ENCODE measurements at places on chromosomes 3 and 15.
A peak's percentile ranks its signal among the peaks of the same experiment; 100 is the strongest.

- no peak for DNase-seq
Measured at GRCh38 chr15:98937413-98938104, 70.0 kb downstream of the PGPEP1L start.

DNA sequence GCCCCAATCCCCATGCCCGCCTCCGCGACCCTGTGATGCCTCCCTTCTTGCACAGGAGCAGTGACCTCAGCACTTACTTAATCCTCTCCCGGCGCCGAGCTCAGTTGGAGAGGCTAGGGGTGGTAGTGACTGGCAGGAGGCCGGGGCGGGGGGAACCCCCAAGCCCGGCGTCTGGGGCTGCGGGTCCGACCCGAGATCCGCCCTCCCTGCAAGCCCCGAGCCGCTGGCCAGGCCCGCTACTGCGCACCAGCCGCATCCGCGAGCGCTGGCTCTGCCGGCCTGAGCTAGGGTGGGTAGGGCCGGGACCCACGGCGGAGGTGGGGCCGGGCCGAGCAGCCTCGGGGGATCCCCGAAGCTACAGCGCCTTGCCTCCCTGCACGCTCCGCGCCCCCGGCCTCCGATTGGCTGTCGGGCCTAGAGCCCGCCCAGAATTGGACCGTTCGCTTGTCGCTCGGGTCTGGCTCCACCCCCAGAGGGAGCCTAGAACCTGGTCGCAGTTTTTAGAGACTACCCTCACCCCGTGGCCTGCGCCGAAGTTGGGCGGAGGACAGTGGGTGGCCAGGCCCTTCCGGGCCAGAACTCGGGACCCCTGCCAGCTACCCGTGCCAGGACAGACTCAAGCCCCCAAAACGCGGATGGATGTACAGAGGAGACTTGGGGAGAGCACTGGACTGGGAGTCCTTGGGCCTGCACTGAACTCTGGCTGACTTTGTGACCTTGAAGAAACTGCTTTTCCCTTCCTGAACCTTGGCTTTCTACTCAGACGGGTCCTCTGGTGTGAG is at the start of gene C3orf18:
Gene C3orf18, minus strand, starts transcription at position 362 of the 782 bp plus-strand sequence. CDS start 2,048 bp downstream, outside the sequence.
- DNase-seq = peak; percentile 96

DNA sequence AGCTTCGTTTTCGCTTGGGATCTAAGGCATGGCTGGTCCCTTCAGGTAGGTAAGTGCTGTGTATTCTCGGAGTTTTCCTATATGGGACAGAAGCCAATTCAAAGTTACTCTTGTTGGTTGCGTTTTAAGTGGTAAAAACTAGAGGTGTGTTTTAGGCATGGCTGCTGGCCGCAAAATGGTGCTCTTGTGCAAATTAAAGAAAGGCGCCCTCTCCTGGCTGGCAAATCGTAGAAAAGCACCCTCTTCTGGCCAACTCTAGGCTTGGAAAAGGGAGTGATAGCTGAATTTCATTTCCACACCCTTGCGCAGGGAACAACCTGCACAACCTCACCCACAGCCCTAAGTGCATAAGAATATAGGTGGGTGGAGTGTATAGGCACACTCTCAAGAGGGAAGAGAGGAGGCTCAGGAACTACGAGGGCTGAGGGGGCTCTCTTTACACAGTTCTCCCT is 23.5 kb downstream of the DRD3 start:
- DNase-seq = peak; percentile 40

DNA sequence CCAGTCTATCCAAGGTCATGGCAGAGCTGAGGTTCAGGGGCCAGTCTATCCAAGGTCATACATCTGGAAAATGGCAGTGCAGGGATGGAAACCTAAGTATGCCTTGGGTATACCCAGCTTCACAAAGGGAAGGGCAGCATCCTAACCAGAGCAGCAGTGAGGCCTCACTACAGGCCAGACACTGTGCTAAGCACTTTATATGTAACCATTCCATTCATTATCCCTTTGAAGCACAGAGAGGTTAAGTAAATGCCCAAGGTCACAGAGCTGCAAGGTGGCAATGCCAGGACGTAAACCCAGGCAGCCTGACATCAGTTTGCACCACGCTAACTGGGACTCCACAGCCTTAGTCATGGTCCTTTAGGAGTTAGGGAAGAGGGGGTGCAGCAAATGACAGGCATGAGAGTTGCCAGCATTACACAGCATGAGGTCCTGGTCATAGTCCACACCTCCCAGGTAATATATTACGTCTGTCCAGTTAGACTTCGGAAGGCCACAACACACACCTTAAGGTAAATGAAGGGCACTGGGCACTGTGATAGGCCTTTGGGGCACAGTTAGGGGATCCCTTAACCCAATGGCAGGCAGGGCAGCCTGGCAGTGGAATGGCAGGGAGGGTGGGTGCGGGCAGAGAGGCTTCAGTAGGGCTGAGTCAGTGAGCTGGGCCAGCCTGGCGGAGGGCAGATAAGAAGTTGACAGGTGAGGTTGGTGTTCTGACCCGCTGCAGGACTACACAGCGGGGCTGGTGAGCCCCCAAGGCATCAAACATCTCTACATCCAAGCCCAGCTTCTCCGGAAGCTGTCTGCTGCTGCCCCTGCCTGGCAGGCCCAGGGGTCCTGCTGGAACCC is 21.1 kb upstream of the CORO2B start:
- DNase-seq = no peak

DNA sequence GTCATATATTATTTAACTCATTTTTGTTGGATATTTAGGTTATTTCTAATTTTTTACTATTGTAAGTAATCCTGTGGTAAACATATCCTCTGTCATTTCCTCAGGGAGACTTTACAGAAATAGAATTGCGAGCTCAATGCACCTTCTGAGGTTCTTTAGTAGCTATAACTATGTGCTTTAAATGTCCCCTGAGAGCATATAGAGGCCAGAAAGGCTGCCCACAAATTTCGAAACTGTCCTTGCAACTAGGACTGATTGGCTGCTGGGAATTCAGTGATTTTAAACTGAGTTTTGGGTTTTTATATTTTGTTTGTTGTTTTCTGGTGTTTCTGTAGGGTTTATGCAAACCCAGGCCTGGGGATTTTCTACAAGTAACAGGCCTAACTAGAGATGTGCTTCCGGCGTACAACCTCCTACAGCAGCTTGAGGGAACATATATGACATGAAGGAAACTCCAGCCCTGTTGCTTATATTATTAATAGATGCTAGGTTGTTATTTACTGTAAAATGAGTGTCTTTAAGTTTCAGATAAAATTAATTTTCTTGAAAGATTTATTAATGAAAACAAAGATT is 29.1 kb upstream of the P4HTM start:
- DNase-seq = no peak

DNA sequence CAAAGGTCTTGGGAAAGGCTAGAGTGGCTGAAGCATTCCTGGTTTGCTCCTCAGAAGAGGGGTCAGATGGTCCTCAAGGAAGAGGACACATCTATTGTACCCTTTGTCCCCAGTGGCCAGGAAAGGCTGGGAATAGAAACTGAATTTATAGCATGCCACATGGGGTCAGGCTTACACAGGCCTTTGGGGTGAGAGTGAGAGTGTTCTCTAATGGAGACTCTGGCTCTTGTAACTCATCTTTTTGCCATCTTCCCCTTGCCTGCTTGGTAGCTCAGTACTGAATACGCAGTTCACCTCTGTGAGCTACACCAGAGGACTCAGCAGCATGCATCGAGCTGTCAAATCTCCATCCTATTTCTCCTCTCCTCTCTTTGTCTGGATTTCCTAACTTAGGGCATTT is 87.5 kb downstream of the ATP2B2 start:
- peak; percentile 18 for DNase-seq

DNA sequence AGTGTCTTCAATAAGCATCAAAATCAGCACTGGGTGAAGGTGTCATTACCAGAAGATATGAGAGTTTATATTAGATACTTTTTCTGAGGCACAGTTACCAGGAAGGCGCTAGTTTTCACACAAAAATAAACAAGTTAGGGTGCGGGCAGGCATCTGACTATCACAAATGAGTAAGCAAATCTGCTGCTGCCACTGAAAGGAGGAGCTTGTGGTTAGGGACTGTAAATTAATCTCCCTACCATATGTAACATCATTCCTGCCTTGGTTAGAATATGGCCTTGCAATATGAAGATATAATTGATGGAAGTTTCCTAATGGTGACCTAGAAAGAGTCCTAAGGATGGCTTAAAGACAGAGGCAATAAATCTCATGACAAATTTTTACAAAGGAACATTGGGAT is 19.5 kb upstream of the EID1 start:
- no peak for DNase-seq

DNA sequence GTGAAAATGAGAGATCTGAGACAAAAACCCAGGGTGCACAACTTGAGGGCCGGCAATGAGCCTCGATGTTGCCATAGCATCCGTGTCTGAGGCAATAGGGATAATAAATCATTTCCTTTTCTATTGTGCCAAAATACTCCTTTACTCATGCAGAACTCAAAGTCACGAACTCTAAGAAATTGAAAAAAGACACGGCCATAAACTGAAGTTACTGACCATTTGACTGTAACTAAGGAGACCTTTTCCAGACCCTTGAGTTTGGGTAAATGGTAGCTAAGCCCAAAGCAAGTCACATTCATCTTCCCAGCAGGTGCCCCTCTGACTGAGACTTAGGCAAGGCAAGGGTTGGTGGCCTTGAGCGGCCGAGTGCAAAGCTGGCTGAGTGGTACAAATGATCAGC is 141.2 kb upstream of the SLCO3A1 start:
- DNase-seq = no peak

- DNase-seq = no peak
Measured at GRCh38 chr15:76837474-76837873, 67.7 kb downstream of the SCAPER start.

DNA sequence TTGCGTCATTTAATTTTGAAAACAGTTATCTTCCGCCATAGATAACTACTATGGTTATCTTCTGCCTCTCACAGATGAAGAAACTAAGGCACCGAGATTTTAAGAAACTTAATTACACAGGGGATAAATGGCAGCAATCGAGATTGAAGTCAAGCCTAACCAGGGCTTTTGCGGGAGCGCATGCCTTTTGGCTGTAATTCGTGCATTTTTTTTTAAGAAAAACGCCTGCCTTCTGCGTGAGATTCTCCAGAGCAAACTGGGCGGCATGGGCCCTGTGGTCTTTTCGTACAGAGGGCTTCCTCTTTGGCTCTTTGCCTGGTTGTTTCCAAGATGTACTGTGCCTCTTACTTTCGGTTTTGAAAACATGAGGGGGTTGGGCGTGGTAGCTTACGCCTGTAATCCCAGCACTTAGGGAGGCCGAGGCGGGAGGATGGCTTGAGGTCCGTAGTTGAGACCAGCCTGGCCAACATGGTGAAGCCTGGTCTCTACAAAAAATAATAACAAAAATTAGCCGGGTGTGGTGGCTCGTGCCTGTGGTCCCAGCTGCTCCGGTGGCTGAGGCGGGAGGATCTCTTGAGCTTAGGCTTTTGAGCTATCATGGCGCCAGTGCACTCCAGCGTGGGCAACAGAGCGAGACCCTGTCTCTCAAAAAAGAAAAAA is 1.2 kb downstream of the B2M start:
- DNase-seq = peak; percentile 55

DNA sequence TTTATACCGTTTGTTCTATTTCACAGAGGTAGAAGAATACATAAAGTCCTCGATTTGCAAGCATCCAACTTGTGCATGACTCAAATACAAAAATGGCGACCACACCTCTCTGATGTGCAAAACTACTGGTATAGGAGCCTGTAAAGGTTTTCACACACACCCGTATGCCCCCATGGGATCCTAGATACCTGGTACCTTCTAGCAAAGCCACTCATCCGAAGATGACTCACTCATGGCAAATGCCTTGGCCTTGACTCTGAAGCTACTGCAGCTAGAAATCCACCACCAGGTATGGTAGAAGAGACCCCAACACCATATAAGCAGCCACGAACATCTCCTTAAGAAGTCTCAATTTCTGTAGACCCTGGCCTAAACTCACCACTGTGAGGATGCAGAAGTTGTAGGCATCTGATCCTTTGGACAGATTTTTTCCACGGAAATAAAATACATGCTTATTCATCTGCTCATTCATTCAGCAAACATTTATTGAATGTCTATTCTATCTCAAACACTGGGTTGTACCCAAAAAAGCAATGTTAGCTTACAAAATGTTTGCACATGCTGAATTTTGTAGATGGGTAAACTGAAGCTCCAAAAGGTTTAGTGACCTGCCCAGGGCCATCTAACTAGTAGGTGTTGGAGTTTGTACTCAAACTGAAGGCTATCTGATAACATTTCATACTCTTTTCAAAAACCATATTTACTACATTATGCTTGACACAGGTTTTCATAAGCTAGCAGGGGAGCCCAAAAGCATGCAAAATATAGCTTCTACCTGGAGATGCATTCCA is 158.8 kb downstream of the RORA start:
- DNase-seq = peak; percentile 24

DNA sequence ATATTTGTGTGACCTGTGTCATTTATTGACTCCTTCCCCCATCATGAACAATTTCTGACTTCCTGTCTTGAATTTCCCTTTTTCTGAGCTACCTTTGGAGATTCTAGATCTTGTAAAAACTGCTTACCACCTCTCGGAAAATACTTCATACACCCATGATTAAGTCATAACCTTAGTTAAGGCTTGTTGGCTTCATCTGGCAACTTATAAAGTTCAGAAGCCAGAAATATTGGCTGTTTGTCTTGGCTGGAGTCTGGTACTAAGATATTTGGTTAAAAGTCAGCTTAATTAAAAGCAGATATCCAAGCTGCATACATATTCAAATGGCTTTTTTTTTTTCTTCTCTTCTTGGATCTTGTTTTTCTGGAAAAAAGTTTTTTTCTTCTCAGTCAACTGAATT is 37.3 kb upstream of the B3GALNT1 start:
- no peak for DNase-seq

GRCh38 chr3:192864941-192865340 is 52.7 kb downstream of the MB21D2 start:
- DNase-seq = no peak

- DNase-seq = no peak
Measured at GRCh38 chr15:95843241-95843910, 487.1 kb upstream of the NR2F2 start.

- peak; percentile 21 for DNase-seq
Measured at GRCh38 chr3:172711454-172711795, 558 bp upstream of the NCEH1 start.

- no peak for DNase-seq
Measured at GRCh38 chr3:38151667-38152265, 13.3 kb downstream of the MYD88 start.

DNA sequence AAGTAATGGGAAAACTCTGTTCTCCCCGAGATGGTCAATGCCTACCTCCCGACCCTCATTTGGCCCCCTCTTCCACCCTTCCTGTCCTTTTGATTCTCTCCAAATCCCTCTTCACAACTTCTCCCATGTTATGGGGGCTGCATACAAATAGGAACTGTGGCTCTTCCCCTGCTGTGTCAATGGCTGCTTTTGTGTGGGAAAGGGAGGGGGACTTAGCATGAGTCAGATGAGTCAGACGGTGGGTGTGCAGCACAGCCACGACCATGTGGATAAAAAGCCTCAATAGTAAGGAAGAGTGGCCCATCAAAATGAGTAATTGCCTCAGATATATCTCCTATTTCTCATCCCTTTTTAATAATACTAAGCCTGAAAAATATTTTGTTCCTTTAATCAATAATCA is 31.9 kb downstream of the SPATA16 start:
- peak; percentile 36 for DNase-seq
